NCI-H187 (cell line): ENCODE measurements at places on chromosomes 5 and 9.
A peak's percentile ranks its signal among the peaks of the same experiment; 100 is the strongest.

- DNase-seq: no peak
Measured at GRCh38 chr5:122741681-122742080, 33.2 kb upstream of the SNX2 start.

GRCh38 chr5:102762095-102762534, 7.0 kb downstream of the PAM start:
- no peak for DNase-seq

GRCh38 chr9:78954286-78954685, 617.5 kb upstream of the TLE4 start:
- no peak for DNase-seq

- DNase-seq: no peak
Measured at GRCh38 chr5:57749396-57749795, 266.8 kb upstream of the ACTBL2 start.

GRCh38 chr9:4714266-4715016, 26.6 kb downstream of the AK3 start:
- no peak for DNase-seq

DNA sequence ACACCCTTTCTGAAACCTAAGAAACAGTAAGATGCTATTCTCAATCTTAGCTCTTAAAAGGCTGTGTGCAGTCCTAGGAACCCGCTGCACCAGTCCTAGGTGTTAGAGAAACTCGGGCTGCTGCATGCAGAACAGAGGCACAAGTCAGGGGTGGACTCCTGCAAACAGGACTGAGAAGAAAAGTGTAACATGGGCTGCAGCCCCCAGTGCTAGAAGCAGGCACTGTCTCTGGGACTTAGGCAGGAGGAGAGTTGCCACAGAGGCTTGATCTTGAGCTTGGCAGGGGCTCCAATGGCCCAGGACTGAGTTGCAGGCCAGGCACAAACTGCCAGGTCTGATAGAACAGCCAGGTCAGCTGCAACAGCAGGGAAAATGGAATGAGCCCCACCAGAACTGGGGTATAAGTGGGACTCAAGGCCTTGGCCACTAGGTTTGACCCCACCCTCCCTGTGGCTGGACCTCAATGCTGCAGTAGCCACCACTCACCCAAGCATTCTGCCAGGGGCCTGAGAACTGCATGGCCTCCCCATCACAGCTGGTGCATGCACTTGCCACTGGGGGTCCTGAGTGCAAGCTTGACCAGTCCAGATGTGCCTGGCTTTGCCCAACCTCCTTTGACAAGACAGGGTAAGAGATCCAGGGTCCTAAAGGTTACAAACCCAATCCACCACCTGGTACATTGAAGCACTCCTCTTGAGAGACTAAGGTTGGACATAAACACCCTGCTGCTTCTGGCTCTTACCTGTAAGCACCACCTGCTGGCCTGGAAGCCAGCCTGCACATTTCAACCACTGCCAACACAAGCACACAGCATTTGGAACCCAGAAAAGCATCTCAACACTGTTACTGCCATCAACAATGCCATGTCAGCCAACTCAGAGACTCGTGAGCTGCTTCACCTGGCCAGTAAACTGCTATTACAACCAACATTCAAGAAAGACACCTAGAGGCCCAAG, 103.3 kb downstream of the FBXL17 start:
- no peak for DNase-seq

DNA sequence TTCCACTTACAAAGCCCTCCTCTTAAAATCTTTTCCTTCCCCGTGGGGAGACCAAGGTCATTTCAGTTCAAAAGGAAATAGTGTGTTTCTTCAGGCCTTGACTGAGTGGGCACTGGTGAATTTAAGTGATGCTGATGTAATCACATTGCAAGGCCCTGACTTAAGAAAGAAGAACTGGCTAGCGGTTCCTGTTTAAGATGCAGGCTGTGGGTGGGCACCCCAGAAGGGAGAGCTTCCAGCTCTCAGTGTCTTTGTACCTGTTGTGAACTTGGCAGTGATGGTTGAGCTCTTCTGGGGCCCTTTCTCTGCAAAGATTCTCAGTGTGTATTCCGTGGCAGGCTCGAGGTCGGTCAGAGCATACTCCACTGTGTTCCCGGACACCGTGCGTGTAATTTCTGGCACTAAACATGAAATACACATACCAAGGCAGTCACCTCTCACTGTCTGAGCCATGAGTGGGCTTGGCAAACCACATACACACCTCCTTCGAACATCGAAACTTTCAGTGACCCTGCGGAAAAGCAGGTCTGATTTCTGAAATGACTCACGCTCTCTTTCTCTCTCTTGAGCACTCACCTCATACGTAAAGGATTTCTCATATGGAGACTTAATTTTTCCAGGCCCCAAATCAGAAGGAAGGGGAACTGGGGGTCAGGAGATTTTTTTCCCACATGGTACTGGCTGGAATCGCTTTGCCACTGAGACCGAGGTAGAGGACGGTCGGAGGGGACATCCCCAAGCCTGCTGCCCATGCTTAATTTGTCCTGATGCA, 81.9 kb downstream of the TNC start:
- no peak for DNase-seq

GRCh38 chr5:14702238-14702839, 37.8 kb downstream of the OTULIN start:
- no peak for DNase-seq

- DNase-seq: no peak
Measured at GRCh38 chr5:39013938-39014337, 60.3 kb downstream of the RICTOR start.

- DNase-seq: no peak
Measured at GRCh38 chr5:95810305-95811125, 12.0 kb downstream of the GLRX start.

DNA sequence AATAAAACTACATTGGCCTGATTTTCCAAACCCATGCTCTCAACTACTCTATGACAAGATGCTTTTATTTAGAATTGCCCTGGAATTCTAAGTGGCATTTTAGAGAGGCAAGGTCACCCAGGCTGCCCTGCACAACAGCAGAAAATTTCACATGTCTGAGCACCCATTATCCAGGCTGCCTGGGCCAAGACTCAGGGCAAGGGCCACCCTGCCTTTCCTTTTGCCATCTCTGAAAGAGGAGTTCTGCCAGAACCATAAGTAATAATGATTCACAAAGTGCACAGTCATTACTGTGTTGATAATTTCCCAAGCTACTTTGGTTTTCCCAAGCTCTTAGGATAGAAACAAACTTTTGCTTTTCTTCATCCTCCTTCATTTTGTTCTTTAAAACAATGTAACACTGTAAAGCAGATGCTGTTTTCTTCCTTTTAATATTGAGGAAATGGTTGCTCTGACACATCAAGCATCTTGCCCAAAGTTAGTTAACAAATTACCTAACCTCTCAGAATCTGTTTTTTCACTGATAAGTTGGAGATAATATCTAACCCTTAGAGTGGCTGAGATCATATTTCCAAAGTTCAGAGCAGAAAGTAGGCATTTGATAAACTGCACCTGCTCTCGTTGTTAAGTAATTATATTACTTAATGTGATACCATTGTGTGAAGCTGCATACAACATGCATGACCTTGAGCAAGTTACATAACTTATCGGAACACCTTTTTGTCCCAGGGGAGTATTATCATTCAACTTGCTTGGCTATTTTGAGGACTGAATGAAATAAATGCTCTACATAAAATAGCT, 325.6 kb downstream of the PRELID2 start:
- DNase-seq: no peak

DNA sequence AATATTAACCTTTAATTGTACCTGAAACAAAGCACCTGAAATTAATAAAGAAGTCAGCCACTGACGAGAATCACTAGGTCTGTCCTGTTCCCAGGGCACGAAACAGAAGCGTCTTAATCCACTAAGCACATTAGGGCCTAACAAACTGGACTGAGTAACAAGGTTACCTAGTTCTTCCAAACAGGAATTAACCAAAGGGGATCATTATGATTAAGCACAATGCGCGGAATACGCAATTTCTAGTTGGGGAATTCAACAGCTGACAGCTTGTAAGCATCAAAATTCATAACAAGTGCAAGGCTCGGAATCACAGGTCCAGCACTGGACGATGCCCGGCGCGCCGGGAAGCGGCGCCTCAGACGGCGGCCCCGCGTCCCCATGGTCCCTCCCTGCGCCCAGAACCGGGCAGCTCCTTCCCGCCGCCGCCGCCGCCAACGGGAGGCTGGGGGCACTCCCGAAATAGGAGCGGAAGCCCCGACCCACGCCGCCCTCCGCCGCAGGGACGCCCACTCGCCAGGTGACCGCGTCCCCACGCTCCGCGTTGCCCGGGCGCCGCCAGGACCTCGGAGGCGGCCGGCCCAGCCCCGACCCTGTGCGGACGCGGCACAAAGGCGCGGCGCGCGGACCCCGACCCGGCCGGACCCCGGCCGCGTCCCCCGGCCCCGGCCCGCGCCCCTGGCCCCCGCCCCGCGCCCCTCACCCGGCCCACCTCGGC, 898 bp downstream of the CAMSAP1 start:
- DNase-seq: no peak

- DNase-seq: no peak
Measured at GRCh38 chr9:92058723-92059444, 56.3 kb downstream of the SPTLC1 start.

GRCh38 chr9:134585021-134585561, 56.5 kb upstream of the COL5A1 start:
- DNase-seq: no peak

- peak; percentile 31 for DNase-seq
Measured at GRCh38 chr5:1594357-1595106, 70.8 kb upstream of the LPCAT1 start.

DNA sequence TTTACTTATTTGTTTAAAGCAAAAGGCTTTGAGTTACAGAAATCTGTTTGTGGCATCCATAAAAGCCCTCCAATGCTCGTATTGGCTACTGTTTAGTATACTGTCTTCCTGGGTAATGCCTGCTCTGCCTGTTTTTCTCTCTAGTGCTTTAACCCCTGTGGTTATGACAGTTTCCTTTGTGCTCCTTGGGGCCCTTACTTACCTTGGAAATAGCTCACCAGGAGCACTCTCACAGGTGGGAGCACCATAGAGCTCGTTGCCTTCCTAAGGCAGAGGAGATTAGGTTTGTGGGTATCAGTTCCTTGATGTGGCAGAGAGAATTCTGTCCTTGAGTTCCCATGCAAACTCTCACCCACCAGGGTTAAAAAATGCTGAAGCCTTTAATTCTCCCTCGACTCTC, 242.8 kb downstream of the CDH18 start:
- no peak for DNase-seq

- no peak for DNase-seq
Measured at GRCh38 chr5:146921225-146921624, 42.7 kb upstream of the PPP2R2B start.

DNA sequence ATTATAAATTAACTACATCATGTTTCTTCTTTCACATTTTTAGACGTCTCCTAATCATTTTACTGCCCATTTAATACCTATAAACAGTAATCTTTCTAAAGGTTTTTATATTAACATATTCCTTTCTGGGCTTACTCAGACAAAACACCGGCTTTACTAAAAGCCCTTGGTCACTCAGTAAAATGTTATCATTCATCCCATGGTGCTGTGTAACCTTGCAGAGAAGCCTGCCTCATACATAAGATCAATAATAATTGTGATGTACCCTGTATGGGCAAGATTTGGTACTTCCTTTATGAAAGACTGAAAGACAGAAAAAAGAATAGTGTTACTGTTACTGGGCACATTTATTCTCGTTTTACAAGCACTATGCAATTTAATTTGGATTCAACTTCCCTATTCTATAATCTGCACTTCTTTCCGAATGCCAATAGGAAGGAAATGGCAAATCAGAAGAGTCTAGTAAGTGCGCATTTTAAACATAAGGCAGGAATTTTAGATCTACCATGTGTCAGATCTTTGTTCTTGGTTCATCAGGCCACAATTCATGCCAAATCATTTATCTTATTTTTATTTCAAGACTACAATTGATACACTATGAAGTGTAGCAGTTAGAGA, 522.2 kb downstream of the CSNK1G3 start:
- no peak for DNase-seq

GRCh38 chr5:9498541-9499497, 47.1 kb downstream of the SEMA5A start:
- peak; percentile 48 for DNase-seq

DNA sequence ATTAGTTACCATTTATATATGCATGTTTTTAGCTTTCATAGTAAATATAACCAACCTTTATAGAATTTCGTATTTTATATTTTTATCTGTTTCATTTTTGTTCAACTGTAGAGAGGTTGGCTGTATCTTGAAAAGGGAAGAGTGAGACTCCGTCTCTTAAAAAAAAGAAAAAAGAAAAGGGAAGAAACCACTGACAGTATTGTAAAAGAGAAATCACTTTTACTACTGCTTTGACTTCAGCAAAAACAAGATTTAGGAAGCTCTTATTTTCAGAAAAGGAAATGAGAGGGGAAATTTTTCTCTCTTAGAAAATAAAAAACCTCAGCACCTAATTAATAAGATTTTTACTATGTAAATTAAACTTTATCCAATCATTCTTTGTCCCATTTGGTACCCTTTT, 14.4 kb downstream of the POLK start:
- DNase-seq: no peak

DNA sequence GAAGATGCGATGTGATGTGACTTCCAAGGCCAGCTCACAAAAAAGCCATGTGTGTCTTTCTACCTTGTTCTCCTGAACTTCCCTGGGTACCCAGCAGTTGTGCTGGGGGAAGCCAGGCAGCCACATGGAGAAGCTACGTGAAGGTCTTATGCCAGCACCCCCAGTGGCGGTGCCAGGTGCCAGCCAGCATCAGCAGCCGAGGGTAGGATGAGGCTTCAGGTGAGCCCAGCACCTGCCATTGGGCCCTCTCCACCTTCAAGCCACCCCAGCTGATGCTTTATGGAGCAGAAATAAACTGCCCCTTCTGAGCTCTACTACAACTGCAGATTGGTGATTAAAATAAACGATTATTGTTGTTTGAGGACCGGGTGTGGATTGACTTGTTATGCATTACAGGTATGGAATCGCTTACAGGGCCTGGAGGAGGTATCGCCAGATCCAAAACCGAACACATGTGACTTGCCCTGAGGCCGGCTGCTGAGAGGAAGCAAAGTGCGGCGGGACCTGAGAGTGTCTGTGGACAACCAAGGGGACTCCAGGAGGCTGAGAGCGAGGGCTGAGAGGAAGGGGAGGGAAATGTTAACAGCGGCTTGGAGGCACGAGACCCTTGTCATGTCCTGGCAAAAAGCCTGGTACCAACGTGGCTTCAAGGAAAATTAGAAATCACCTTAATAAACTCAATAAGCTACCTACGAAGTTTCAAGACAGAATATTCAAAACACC, 36.0 kb upstream of the OLFM1 start:
- DNase-seq: no peak

- no peak for DNase-seq
Measured at GRCh38 chr9:25260046-25260445, 418.2 kb downstream of the TUSC1 start.

DNA sequence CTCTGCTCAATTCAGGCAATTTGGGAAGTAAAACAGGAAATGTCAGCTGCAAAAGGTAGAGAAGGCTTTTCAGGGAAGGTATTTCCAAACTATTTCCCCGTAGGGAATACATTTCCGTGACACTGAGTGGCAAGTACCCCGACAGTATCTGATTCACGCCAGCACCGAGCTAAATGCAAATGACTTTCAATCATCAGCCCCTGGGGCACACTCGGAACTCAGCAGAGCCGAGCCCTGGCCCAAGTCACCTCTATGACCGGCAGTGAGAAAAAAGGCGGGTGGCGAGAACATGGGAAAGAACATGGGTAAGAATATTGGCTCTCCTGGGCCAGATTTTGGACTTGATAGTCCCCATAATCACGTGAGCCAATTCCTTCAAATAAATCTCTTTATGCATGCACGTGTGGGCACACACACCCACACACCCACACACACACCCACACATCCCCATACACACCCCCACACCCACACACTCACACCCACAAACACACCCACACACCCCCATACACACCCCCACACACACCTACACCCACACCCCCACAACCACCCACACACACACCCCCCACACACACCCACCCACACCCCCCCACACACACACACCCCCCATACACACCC, 43.0 kb downstream of the COL23A1 start:
- no peak for DNase-seq
